AG08396 (cell line): ENCODE measurements at places on chromosomes 3 and 15.

DNA sequence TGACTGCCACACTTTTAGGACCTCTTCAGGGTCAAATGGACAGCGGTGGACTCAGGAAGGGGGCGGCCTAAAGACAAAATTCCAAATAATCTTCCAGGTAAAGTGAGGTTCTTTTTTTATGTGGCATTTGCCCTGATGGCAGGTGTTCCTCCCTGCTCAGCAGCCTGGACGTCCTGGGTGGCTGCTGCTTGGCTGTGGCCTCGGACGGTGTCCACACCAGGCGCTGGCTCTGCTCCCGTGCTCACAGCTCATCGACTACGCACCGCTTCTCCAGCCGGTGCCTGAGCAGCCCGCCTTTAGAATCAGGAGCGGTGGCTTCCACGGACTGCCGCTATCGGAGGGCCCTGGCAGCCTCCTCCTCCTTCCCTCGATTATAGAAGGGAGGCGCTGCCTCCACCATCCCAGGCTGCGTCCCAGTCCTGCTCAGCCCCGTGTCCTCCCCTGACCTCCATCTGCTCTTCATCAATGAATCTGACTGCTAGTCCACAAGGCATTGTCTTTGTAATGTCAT lies 41.9 kb downstream of the PCSK6 start:
- no peak for DNase-seq

GRCh38 chr15:55402707-55403106 lies 5.5 kb downstream of the CCPG1 start:
- DNase-seq, result no peak

GRCh38 chr3:50319894-50320625 lies 2.5 kb downstream of the HYAL2 start:
- DNase-seq, result no peak

DNA sequence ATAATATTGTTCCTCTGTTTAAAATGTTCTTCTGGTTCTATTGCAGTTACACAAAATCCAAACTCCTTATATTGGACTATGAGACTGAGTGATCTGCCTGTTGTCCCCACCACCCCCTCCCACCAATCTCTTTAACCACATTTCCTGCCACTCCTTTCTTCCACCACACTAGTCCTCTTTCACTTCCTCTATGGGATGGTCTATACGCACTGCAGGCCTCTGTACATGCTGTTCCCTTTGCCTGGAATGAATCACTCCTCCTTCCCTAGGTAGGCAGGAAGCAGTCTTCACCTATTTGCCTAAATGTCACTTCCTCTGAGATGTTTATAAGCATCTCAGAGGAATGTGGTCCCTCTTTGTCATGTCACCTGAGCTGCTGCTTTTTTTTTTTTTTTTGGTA lies 4.0 kb downstream of the MAP2K1 start:
- no peak for DNase-seq

DNA sequence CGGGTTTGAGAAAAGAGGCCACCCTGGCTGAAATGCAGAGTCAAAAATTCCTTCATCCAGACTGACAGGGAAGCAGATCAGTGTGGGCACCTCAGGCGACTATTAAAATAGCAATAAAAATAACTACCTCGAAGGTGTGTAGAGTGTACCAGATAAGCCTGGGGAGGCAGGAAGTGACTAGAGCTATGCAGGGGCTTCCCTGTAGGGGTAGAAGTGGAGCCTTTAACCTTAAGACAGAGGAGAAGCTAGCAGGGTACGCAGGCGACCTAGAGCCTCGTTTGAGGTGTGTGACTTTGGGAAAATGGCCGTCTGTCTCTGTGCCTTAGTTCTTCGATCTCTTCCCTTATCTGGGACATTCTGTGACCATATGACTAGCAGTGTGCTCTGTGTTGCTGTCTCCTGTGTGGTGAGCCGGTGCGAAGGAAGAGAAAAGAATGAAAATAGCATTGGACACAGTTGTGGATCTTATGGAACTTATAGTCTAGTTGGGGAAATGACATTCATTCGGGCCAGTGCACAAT lies 17.6 kb downstream of the BHLHE40 start:
- DNase-seq, result no peak

DNA sequence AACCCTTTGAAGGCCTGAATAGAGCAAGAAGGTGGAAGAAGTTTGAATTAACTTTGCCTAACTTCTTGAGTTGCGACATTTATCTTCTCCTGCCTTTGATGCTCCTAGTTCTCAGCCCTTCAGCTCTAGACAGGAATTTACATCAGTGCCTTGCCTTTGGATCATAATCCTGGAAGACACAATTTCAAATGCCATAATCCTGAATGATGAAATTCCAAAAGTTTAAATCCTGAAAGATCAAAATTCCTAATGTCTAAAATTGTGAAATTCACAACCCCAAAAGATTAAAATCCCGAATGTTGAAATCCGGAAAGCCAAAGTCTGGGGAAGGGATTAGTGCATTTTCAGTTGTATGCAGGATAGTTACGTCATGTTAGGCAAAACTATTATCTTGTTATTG lies 166.6 kb upstream of the PDZRN3 start:
- no peak for DNase-seq

DNA sequence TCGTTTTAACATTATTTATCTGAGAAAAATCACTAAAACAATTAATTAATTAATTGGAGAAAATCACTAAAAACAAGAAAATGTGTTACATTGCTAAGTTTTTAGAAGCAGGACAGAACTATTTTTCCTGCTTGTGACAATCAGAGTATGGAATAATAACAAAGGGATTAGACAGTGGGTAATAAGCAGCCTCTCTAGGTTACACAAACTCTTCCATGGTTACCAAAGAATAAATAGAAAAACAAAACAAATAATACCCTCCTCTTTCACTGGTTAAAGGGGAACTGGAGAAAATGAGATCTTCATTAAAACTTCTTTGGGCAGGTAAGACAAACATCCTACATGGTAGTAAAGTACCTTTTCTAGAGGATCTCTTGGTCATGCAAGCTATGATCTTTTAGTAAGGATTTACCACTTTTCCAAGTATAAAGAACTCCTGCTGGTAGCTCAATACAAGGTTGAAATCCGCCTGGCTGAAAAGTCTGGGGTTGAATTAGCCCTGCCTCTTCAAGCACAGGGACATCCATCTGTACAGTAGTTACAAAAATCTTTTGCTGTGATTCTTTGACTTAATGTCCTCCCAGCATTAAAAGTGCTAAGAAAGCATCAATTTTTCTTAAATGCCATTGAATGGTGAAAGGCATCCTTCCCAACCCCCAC lies 2.5 kb upstream of the PLCH1 start:
- no peak for DNase-seq

DNA sequence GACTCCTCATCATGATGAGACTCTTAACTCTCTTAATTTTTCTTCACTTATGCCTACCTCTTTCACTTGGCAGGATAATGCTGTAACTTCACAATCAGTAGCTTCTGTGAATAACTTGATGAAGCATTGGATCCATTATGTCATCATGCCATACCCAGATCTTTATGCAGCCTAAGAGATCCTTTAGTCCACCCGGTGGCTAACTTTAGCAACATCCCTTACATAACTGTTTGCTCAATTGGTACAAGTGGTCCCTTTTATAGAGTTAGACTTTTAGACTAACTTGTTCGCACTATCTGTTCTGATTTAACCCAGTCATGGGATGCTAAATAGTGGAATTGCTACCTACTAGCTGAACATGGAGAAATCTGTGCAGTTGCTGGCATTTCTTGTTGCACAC lies 184.5 kb downstream of the USP13 start:
- no peak for DNase-seq

GRCh38 chr3:32499585-32499984 lies 3.1 kb downstream of the CMTM6 start:
- no peak for DNase-seq

GRCh38 chr15:99121207-99121606 lies 16.3 kb downstream of the SYNM start:
- DNase-seq, result no peak

GRCh38 chr3:59116233-59116537 lies 66.4 kb upstream of the CFAP20DC start:
- DNase-seq, result no peak

- no peak for DNase-seq
Observed at GRCh38 chr3:185094697-185095096, 58.2 kb downstream of the C3orf70 start.

DNA sequence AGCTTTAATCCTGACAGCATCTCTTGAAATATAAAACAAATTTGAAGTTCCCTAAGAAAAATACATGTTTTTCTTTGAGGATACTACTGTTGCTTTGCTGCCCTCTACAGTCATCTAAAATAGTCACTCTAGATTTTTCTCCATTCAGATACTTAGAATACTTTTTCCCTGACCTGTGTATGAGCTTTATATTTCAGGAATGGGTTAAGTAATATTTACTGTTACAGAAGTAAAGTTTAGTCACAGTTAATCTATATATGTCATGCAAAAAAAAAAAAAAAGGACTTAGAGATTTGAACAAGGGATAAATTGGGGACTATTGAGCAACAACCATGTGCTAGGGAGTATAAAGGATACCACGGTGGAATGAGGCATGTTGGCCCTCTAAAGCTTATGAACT lies 8.8 kb downstream of the NECTIN3 start:
- peak; percentile 23 for DNase-seq

- no peak for DNase-seq
Observed at GRCh38 chr3:61637088-61638051, 76.0 kb downstream of the PTPRG start.

- DNase-seq, result peak; percentile 58
Observed at GRCh38 chr15:70569091-70569713, 194.2 kb downstream of the UACA start.

GRCh38 chr3:119630128-119630879 lies 30.1 kb downstream of the POPDC2 start:
- peak; percentile 68 for DNase-seq

GRCh38 chr3:32176989-32177701 lies 61.3 kb upstream of the CMTM8 start:
- DNase-seq, result peak; percentile 46

DNA sequence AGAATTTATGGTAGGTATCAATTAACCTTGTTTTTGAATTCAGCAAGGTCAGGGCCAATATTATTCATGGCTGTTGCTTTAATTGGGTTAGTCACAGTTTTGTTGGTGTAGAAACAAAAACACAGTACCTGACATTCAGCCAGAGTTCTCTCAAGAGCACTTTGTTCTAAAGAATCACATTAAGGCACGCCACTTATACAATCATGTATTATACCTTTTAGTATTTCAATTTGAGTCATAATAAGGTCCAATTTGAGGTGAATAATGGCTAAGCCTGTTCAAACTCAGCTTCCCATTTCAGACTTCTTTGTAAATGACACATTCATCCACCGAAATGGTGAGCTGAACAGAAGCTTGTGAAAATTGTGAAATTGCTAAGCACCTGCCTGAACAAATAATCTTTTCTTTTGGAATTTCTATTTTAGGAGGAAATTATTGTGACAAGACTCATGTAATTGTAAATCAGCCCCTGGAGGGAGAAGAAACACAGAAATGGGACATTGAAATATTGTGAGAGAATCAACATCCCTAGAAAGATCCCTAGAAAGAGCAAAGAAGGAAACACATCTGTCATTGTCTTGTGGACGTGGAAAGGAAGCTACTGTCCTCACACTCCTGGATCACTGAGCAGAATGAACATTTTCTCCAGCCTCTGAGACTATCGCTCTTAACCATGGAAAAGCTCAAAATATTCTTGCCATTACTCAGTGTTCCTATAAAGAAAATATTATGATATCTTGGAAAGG lies 29.3 kb downstream of the RIOX2 start:
- no peak for DNase-seq

- DNase-seq, result peak; percentile 60
Observed at GRCh38 chr15:101320501-101321052, 25.5 kb upstream of the SNRPA1 start.

DNA sequence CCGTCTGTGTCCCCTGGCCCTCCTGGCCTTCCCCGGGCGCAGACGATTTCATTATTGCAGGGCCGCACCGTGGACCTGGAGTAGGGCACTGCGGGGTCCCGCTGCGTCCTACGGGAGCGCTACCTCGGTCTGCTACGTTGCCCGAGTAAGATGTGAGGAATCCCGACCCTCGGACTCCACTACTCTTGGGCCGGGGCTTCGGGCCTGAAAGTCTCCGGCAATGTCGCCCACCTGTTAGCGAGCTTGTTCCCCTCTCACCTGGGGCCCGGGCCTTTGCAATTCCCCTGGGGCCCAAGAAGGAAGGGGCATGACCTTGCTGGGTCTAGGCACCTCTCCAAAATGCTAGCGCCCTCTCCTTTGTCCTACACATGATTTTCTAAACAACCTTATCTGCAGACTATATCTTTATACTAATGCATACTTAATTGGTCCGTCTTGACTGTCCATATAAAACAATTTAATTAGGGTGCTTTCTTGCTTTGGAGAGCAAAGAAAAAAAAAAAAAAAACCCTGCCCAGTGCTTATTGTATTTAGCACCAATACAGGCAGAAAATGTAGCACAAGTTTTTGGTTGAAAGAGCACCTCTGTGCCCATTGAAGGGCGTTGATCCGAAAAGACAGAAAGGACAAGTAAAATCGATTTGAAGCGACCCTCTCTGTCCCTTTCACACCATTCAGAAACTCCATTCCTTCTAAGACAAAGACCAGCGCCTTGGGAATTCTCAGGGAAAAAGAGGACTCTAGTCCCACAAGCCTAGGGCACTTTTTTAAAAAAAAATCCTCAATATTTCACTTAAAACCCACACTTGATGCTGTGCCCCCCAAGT lies 7.0 kb upstream of the NR2F2 start:
- DNase-seq, result no peak

DNA sequence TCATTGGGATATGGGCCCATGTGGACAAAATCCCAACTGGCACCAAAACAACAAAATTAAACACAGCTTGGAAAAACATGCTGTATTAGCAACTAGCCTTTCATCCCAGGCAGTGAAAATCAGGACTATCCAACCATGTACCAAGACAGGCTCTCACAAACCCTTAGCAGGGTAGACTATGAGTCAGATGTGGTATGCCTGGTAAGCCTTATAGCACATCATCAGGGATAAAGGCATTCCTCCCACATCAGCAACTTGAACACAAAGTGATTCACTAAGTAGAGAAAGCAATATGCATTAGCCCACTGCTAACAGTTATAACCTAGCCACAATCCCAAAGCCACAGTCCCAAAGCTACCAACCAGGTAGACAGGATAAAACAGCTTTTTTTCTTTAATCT lies 8.0 kb downstream of the CEP152 start:
- DNase-seq, result peak; percentile 45

GRCh38 chr15:33959844-33960548 lies 8.3 kb upstream of the CHRM5 start:
- no peak for DNase-seq

GRCh38 chr3:114299421-114299820 lies 5.6 kb downstream of the TIGIT start:
- peak; percentile 37 for DNase-seq

GRCh38 chr15:51022206-51022605 lies 72.5 kb downstream of the TNFAIP8L3 start:
- no peak for DNase-seq

DNA sequence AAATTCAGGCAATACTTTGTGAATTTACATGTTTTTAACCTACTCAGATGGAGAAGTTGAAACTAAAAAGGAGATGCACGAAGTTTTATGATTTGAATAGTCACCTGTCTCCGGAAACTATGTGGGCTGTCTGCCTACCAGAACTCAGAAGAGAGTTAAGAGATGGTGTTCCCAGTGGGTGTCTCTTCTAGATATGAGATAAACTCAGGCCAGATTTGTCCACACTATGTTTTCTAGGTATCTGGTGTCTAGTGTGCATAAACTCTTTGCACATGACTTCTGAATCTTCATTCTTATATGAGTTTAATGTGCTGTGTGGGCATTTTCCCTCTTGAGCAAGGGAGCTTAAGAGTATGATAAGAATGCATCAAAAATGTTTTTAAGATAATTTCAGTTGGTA lies 222.8 kb downstream of the FOXP1 start:
- no peak for DNase-seq

GRCh38 chr15:98760112-98760826 lies 111.9 kb downstream of the IGF1R start:
- DNase-seq, result no peak

GRCh38 chr15:27412415-27412814 lies 441.4 kb downstream of the GABRG3 start:
- no peak for DNase-seq
